ENCODE measurements at places on chromosomes 16 and 17.

DNA sequence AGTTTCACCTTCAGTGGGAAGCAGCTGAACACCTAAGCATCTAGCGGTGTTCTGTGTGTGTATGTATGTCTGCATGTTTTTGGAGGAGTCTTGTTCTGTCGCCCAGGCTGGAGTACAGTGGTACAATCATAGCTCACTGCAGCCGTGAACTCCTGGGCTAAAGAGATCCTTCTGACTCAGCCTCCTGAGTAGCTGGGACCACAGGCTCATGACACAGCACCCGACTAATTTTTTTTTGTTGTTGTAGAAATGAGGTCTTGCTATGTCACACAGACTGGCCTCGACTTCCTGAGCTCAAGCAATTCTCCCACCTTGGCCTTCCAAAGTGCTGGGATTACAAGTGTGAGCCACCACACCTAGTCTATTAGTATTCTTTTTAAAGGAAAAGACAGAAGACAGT, 30.2 kb upstream of the FAAP100 start:
- DNase-seq, result no peak

DNA sequence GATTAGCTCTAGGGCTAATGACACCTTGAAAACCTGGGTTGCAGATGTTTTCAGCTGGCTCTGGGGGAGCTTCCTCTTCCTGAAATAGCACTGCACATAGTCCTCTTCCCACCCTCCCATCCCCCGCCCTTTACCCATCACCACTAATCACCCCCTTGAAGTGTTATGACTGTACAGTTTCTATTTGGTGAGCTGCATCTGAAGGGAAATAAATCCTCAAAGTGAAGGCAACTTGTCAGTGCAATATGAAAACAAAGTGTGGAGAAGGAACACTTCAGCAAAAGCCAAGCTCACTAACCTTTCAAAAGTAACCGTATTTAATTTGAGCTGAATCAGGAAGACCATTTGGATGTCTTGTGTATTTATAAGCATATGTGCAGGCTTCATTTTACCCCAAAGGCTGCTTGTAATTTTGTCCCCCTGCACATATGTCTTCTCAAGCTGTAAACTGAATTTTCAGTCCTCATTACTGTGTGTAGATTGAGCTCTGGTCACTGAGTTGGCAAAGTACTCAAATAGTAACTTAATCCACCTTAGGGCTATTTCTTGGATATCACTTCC, 44.1 kb upstream of the CA10 start:
- no peak for DNase-seq

DNA sequence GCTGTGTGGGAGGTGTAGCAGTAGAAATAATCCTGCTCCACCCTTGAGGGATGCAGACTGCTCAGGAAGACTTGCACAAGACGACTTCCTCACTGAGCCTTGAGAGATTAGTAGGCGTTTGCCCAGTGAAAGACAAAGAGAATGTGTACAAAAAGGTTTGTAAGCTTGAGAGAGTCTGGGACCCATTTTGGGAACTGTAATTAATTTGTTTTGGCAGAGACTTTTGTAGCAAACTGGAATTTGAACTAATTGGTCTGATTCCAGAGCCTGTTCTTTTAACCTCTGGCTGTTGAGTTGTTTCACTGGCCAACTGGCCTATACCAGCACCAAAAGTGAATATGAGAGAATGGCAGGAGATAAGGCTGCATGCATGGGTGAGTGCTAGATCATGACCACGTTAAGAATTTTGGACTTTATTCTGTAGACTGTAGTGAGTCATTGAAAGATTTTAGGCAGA, 75.5 kb downstream of the AATF start:
- DNase-seq, result no peak

DNA sequence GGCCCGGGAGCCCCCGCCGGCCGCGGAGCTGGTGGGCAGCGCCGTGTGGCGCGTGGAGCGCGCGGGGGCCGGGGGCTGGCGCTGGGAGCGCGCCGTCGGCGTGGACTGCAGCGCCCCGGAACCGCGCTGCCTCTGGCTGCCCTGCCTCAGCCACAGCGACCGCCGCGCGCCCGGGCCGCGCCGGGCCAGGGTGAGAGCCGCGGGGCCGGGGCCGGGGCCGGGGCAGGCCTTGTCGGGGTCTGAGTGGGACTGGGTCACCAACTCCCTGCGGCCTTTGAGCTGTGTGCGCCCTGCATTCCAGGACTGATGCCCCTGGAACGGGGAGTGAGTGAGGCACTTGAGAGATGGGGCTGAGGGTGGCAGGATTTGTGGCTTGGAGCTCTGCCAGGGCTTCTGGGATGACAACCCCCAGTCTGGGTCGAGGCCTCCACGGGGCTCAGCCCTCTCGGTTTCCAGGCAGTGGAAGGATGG, 25.7 kb downstream of the ARHGAP23 start:
- peak; percentile 10 for DNase-seq

GRCh38 chr17:82961366-82962162, 117.8 kb upstream of the METRNL start:
- DNase-seq, result no peak

GRCh38 chr17:82560252-82560642, 40.7 kb downstream of the FOXK2 start:
- DNase-seq, result no peak

- no peak for DNase-seq
These were observed 14.9 kb downstream of the DUS2 start for GRCh38 chr16:68037841-68038597.

DNA sequence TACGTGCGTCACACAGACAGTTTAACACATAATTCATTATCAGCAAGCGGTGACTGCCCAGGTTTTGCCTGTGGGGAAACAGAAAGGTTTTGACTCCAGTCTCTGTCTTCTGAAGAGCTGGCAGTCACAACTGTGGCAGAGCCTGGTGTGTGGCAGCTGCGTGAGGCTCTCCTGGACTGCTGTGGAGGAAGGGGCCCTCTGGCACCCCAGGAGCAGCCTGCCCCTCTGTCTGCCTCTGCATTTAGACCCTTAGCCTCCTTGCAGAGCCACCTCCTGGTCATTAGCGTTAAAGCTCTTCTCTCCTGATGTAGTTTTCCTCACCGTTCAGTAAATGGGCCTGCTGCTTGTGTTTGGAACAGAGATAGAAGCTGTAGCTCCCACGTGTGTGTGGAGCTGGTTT, 10.9 kb downstream of the RAB40C start:
- DNase-seq, result no peak

DNA sequence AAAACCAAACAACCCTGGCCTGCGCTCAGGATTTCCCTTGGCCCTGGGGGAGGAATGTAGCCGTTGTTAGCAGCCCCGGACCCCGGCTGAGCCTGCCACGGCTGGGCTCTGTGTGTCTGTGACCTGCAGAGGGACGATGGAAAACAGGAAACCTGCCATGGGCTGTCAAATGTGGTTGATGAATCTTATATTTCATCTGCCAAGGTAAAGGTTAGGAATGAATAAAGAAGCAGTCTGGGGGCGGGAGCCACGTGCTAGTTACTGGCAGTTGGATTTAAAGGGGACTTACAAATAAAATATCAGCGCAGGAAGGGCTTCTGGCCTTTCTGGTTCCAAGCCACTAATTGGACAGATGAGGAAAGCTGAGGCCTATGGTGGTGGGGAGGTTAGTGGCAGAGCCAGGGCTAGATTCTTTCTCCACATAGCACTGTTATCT, at the start of gene KRT23:
TSS of gene KRT23 (minus strand) at position 263 of the 436 bp plus-strand sequence. CDS start 1,043 bp downstream, outside the sequence.
- DNase-seq, result no peak

DNA sequence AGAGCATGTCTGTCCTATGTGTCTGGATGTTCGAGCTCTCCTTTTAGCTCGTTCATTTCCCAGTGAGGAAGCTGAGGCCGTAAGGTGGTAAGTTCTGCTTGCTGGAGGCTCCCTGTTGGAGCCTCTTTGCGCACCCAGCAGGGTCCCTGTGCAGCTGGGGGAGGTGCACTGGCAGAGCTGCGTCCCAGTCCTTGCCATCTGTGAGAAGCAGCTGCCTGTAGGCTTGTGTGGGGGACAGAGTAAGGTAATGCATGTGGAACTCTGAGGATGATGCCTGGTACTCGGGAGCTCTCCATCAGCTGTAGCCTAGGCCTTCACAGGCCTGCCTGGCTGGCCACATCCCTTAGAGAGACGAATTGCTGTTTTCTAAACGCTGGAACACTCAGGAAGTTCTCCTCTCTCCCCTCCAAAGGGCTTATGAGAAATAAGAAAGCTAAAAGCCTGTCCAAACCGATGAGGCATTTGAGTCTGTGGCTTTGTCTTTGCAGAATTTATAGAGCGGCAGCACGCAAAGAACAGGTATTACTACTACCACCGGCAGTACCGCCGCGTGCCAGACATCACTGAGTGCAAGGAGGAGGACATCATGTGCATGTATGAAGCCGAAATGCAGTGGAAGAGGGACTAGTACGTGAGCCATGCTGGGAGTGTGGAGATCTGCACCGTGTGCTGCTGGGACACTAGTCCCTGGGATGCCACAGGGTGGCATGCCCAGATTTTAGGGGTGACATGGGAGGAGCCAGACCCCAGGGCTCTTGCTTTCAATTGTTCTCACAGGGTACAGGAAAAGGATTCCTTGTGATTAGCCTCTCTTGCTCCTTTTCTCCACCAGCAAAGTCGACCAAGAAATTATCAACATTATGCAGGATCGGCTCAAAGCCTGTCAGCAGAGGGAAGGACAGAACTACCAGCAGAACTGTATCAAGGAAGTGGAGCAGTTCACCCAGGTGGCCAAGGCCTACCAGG, 1.6 kb downstream of the NDUFB10 start:
- peak; percentile 70 for DNase-seq

GRCh38 chr17:33944826-33945225, 310.3 kb upstream of the CCL2 start:
- DNase-seq, result no peak

DNA sequence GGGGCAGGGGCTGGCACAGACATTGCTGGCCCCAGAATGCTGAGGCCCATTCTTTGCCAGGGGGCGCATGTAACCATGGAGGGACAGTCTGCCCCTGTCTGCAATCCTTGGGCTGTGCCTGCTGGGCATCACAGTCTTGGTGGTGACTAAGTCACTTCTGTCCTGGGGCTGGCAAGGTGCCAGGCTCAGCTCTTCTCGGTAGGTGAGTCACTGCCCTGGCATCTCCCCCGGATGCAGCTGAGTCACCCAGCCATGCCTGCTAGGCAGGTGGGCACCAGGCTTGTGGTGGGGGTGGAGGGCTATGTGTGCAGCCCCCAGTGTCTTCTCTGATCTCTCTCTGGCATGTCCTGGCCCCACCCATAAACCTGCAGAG, 5.6 kb downstream of the RARA start:
- DNase-seq, result peak; percentile 87

- peak; percentile 28 for DNase-seq
These were observed 1.1 kb downstream of the CD300H start for GRCh38 chr17:74566132-74566753.
